ENCODE measurements at places on chromosomes 2 and 18.

DNA sequence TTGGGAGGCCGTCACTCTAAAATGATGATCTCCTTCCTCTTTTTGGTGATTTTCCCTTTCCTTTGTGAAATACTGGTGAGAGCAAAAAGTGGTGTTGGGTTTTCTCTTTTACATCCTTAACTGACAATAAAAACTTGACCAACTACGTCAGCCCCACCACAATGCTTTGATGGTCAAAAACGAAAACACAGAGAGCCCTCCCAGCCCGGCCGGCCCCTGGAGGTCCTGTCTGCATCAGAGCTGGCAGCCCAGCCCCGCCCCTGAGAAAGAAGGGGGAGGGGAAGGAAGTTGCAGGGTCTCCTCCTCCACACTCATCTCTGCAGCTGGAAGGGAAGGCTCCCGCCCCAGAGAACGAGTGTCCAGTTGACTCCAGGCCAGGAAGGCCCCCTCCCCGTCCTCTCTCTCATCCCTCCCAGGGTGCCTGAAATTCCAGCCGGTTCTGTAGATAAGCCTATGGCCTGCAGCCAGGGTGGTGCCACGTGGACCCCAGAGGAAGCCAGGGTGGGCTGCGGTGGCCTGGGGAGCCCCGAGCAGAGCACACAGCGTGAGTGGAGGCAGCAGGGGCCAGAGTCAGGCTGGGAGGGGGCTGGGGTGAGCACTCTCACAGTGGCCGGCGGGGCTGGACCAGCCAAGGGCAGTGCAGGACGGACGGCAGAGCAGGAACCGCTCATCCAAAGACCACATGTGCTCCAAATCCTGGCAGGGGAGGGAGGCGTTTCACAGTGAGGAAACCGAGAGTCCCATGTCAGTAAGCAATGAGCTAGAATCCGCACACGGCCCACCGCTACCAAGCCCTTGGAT lies 19.8 kb downstream of the BIN1 start:
- DNase-seq = no peak

- DNase-seq = no peak
Observed at GRCh38 chr2:88580088-88580487, 47.2 kb downstream of the EIF2AK3 start.

GRCh38 chr2:25333981-25334380 lies 7.7 kb downstream of the DNMT3A start:
- DNase-seq = no peak

DNA sequence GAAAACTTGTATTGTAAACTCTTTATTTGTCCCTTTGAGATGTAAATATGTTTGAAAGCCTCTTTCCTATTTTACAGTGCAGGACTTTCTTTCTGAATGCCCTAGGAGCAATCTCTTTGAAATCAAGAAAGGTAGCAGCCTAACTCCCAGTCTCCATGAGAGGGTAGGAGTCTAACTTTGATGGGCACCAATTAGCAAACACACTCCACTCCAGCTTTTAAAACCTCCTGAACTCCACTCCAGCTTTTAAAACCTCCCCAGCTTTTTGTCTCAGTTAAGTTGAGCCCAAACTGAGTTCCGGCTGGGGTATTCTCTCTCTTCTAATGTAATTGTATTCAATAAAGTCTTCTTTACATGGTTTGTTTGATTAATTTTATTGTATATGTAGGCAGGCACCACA lies 493.7 kb upstream of the CDH7 start:
- DNase-seq = no peak

DNA sequence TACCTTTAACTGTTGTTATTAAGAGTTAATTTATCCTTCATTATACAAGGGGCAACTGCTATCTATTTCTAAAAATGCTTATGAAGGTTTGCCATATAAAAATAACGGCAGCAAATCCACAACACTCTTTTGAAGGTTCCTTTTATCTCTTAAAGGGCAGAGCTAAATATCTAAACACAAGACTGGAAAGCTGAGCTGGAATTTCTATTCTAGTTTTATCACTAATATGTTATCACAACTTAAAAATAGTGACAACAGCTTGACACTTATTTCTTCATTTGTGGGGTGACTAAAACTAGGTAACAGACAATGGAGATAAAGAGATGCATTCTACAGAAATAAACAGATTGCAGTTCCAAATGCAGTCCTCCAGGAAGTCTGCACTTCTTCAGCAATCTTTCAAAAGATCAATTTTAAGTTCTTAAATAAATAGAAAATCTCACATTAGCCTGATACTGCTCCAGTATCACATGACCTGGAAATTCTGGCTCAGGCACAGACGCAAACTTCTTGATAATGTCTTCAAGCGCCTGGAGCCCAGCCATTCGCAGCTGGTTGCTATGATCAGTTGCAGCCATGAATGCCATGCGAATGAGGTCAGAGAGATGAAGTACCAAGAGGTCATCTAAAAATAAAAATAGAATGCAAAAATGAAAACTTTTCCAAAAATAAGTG lies 54.0 kb upstream of the STRN start:
- no peak for DNase-seq

DNA sequence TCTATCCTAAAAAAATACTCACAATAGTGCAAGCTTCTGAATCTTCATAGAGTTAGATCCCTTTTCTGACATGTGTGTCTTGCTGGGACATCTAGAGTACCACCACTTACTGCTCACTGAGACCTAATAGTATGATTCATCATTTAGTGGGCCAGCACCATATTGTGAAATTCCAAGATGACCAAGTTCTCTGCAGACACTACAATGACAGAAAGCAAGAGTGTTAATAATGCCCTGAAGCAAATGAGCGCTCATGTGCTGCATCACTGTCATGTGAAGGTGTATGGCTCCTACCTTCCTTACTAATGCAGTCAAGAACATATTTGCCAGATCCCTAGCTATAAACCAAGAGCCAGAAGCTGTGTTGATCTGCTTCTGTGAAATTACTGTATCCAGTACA lies 606.2 kb upstream of the NXPH2 start:
- no peak for DNase-seq
